ENCODE measurements at places on chromosomes 6 and 20. TPM values are rescaled to one million over a fixed set of nuclear protein-coding genes. Genes with fewer than 3 reads are reported as not detected.

SRPK1 gene
- polyA plus RNA-seq = 13.9 TPM

KIAA0408 gene
- 1.4 TPM for polyA plus RNA-seq

HLA-DRB5 gene
- polyA plus RNA-seq = not detected

PPP1R14C gene
- polyA plus RNA-seq = 0.25 TPM

MOG gene
- not detected for polyA plus RNA-seq

WFDC2 gene
- polyA plus RNA-seq = 49.0 TPM
